ENCODE measurements at places on chromosomes 1 and 21.

- no peak for DNase-seq
These were observed 10.1 kb downstream of the SLC44A5 start for GRCh38 chr1:75600781-75601180.

DNA sequence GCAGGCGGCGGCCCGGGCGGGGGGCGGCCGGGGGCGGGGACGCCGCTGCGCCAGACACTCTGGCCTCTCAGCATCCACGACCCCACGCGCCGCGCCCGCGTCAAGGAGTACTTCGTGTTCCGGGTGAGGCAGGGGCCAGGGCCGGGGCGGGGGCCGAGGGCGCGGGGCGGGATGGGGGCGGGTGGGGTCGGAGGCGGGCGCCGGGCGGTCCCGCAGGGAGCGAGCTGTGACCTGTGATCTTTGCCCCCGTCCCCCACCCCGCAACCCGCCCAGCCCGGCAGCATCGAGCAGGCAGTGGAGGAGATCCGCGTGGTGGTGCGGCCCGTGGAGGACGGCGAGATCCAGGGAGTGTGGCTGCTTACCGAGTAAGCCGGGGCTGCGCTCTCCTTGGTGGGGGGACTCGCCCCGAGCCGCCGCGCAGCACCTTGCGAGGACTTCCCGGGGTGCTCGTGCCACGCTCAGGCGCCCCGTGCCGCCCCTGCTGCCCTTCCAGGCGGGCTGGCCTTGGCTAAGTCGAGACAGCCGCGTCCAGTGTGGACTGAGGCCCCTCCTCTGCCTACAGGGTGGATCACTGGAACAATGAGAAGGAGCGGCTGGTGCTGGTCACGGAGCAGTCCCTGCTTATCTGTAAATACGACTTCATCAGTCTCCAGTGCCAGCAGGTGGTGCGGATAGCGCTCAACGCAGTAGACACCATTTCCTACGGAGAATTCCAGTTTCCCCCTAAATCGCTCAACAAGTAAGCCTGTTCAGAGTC, 514 bp downstream of the TPRG1L start:
- no peak for DNase-seq

- no peak for DNase-seq
These were observed 85.1 kb downstream of the ZNF644 start for GRCh38 chr1:90936731-90937130.

DNA sequence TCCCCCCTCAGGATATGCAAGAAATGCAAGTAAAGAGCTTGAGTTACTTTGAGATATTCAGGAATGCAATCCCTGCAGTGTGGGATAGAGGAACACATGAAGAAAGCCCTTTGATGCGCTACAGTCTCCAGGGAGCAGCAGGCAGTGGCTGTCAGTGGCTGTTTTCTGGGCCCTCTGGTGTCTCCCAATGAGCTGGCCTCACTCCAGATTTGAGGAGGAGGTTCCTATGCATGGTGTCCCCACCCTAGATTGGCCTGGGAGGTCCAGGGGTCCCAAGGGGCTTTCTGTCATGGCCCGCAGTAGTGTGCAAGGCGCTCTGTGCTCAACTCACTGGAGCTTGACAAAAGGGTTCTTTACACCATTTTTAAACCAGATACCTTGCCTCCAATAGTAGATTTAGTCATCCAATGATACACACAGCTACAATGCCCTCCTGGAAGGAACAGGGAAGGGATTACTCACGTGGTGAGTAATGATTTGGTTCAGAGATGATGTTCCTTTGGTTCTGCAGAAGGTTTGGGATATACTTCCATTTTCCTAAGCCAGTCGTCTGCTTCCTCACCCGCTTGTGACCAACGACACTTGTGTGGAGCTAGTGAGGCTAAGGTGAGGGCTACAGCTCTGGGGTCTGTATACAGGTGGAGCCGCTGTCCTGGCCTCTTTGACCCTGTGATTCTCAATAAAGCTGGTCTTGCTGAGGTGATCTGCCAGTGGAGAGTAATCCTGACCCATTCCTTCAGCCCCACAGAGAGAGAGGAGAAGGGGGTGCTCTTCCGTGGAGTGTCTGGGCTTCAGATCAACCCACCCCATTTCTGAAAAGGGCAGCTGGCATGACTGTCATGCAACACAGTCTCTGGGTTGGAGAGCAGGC, 6.6 kb downstream of the BATF3 start:
- no peak for DNase-seq

DNA sequence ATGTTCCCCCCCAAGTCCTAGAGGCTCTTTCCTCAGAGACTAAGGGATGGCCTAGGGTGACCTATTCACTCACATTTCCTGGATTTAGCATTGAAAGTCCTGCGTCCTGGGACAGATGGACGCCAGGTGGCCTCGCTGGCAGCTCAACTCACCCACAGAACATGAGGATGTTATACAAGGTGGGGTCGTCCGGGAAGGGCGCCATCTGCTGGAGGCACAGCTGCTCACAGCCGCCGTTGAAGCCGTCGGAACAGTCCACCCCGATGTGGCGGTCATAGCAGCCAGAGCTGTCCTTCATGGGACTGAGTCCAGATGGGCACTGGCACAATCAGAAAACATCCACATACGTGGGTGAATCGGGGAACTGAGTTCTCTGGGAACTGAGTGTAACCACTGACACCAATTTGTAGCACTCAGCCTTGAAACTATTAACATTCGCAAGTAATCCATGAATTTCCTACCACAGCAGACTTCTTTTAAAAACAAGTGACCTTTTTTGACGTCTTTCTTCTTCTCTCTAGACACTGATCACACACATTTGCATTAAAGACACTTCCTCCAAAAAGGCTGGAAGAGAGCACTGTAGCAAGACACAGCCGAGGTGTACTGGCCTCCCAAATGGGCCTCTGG, 215.4 kb downstream of the ASTN1 start:
- no peak for DNase-seq

DNA sequence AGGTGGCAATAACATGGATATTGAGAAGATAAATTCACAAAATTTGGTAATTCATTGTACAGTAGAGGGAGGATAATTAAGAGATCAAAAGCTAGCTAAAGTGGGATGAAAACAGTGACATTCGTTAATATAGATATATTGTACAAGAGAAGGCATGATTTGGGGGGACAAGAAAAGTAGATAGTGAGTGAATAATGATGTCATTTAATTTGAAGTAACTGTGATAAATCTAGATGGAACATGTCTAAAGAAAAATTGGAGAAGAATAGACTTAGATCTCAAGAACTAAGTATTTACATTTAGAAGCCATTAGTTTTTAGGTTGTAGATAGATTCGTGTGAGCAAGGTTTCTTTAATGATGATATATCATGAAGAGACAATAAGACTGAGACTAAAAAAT, 594.0 kb upstream of the RGS18 start:
- DNase-seq: no peak

DNA sequence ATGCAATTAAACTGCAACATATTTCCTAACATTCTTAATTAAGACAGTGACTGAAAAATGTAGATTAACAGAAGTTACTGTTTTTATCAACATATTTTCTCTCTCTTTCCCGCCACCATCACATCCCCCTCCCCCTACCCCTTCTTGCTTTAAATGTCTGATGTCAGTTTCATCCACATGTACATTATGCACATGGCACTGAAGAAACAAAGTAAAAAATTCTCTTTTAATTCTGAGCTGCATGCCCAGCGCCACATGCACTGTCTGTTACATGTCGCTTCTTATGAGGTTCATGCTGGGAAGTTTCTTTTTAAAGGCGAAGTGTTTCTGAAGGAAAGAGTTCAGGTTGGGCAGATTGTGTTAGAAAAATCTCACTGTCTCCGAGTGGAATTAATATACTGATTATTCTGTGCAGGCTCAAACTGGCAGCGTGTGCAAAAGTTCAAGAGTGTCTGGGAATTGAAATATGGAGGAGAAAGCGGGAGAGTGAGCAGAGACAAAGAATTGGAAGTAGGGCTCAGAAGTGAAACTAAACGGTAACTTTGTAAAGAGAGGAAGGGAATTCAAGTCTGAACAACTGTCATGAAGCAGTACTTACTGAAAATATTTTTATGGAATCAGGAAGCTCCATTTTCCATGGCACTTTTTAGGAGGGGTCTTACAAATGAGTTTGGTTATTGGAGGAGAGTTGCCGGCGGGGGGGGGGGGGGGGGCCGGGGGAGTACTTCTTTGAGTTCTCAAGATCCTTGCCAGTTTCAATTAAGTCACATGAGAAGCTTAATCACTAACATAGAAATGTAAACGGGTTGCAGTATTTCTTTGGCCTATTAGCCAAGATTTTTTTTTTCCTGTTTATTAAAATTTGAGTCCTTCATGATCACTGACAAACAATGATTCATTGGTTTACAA, 217.6 kb downstream of the SDCCAG8 start:
- no peak for DNase-seq

DNA sequence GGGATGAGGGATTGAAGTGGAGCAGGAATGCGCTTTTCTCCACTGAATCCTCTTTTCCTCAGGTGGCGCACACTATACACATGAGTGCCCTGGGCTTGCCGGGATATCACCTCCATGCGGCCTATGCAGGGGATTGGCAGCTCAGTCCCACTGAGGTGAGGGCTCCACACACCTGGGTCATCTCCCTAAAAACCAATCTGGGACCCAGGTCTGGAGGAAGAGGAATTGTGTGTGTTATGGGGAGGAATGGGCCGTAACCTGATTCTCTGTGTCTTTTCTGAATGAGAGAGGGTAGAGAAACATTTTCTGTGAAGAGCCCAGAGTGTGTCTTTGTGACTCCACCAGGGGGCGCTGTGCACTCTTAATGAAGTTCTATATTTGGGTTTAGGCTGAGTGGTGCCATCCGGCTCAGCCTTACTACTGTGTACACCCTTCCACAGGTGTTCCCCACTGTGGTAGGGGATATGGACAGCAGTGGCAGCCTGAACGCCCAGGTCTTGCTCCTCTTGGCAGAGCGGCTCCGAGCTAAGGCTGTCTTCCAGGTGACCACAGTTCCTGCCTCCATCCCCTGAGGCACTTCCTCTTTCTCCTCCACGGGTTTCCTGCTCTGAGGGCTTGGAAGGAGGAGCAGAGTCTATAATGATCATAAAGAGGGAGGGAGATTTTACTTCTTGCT, 1.5 kb downstream of the TOMM40L start:
- DNase-seq: peak; percentile 82

DNA sequence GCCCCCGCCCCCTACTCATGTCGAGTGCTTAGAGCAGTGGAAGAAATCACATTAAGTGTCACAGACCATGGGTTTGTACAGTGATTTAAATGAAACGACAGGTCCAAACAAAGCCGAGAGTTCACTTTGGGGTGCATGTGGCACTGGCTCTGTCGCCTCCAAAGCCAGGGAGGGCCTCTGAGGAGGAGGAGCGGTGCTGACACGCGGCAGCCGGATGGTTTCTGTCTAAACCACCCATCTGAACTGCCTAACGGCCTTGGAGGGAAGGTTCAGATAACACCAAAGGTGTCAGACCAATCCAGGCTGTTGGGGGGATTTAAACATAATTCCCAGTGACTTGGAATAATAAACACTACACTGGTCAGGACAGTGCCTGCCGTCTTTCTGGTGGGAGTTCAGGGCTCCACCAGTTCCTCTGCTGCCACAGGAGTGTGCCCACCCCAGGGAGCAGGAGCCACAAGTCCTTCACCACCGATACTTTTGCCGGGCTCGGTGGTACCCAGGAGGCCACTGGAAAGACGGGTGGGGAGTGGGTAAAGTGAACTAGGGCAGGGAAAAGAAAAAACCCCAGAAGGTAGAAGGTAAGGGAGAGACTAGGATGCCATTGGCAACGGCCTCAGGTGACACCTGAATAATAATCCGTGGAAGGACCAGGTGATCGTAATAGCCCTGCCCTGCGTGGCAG, 78.2 kb downstream of the SLC66A1 start:
- DNase-seq: no peak

GRCh38 chr1:52334906-52335528, 31.0 kb downstream of the CC2D1B start:
- DNase-seq: no peak

GRCh38 chr1:92876351-92876750, 44.5 kb downstream of the RPL5 start:
- DNase-seq: no peak

DNA sequence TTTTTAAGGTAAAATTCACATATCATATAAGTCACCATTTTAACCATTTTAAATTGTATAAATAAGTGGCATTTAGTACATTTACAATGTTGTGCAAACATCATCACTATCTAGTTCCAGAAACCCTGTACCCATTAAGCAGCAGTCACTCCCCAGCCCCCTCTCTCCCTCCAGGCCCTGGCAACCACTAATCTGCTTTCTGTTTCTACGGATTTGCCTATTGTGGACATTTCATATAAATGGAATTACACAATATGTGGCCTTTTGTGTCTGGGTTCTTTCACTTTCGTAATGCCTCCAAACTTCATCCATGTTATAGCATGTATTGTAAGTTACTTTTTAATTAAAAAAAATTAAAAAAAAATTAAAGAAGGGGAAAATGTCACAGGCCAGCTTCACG, 58.0 kb upstream of the RAB3GAP2 start:
- no peak for DNase-seq

- DNase-seq: no peak
These were observed 634.4 kb downstream of the MATN1 start for GRCh38 chr1:30089024-30089430.

- no peak for DNase-seq
These were observed 22.4 kb downstream of the CAPZB start for GRCh38 chr1:19462781-19463503.

- DNase-seq: no peak
These were observed 82.2 kb upstream of the LMO4 start for GRCh38 chr1:87246436-87246835.

GRCh38 chr1:236762410-236762809, 32.7 kb upstream of the MTR start:
- DNase-seq: no peak

DNA sequence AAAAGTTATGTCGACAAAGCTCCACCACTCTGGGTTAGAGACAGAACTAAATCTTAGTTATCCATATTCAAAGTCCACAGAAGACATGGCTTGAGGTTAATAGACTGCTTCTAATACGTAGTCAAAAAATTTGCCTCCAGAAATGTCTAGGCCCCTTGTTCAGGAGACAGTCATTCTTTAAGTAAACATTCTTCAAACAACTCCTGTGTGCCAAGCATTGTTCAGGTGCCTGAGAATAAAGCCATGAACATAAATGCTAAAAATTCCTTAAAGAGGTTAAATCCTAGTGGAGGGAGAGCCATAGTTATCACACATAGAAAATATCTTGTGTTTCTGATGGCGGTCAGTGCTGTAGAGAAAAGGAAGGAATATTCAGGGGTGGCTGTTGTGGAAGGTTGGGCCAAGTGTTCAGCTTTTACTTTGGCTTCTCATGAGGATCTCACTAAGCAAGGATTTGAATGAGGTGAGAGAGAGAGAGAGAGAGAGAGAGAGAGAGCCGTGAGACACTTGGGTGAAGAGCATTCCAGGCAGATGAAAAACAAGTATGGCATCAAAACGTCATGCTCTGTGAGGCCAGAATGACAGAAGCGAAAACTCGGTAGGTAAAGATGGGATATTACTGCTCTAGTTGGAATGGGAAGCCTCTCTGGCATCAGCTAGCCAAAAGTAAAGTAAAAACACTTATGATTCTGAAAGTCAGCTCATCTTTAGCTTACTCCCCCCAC, 187.1 kb downstream of the GREM2 start:
- no peak for DNase-seq
